Mesenchymal stem cell (in vitro differentiated cells and primary cell): ENCODE measurements at places on chromosomes 11 and 22.

GRCh38 chr22:40694411-40694810 lies 15.1 kb downstream of the MCHR1 start:
- DNase-seq: no peak
- no peak overlapping the region for H3K4me3 ChIP-seq
- H3K4me1 ChIP-seq: no peaks in the 10 kb centered on the region
- no peaks in the 10 kb centered on the region for H3K36me3 ChIP-seq
- H3K27ac ChIP-seq: no peak overlapping the region
- H3K27me3 ChIP-seq: peaks cover 18% of the 10 kb centered on the region

- no peaks in the 10 kb centered on the region for H3K36me3 ChIP-seq
- no peak overlapping the region for H3K27ac ChIP-seq
- H3K27me3 ChIP-seq: peaks cover 66% of the 10 kb centered on the region
- no peak overlapping the region for H3K4me3 ChIP-seq
- DNase-seq: no peak
- no peaks in the 10 kb centered on the region for H3K4me1 ChIP-seq
Measured at GRCh38 chr22:44578516-44579230, 80.6 kb upstream of the RTL6 start.

- no peak overlapping the region for H3K4me3 ChIP-seq
- no peaks in the 10 kb centered on the region for H3K27me3 ChIP-seq
- no peak overlapping the region for H3K27ac ChIP-seq
- no peaks in the 10 kb centered on the region for H3K4me1 ChIP-seq
- H3K36me3 ChIP-seq: peaks cover 82% of the 10 kb centered on the region
- no peak for DNase-seq
Measured at GRCh38 chr11:67213178-67213621, 53.1 kb upstream of the GRK2 start.

GRCh38 chr11:66190786-66191185 lies 77.7 kb upstream of the RAB1B start:
- no peaks in the 10 kb centered on the region for H3K27me3 ChIP-seq
- no peak overlapping the region for H3K4me3 ChIP-seq
- no peak overlapping the region for H3K27ac ChIP-seq
- peaks cover 7% of the 10 kb centered on the region for H3K36me3 ChIP-seq

GRCh38 chr11:67400942-67401494 lies 640 bp downstream of the PPP1CA start:
- H3K36me3 ChIP-seq: peaks cover 44% of the 10 kb centered on the region
- peaks cover 31% of the 10 kb centered on the region for H3K4me1 ChIP-seq
- peak overlapping the region; percentile 89 for H3K4me3 ChIP-seq

GRCh38 chr11:69475866-69476471 lies 5.5 kb upstream of the LINC01488 start:
- no peak for DNase-seq
- H3K4me1 ChIP-seq: peaks cover 2% of the 10 kb centered on the region
- peaks cover 24% of the 10 kb centered on the region for H3K27me3 ChIP-seq
- H3K4me3 ChIP-seq: no peak overlapping the region
- H3K27ac ChIP-seq: no peak overlapping the region
- H3K36me3 ChIP-seq: no peaks in the 10 kb centered on the region

DNA sequence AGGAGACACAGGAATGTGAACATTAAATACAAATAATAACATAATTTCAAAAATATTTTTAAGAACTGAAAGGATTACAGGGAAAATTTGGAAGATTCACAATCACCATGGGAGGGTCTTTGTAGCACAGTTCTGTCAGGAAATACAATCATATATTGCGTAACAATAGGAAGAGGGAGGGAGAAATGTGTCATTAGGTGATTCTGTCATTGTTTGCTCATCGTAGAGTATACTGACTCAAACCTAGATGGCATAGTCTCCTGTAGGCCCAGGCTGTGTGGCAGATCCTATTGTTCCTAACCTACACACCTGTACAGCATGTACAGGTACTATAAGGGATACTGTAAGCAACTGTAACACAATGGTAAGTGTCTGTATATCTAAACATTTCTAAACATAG lies 330.4 kb downstream of the BRD1 start:
- no peak overlapping the region for H3K27ac ChIP-seq
- H3K4me1 ChIP-seq: no peaks in the 10 kb centered on the region
- H3K4me3 ChIP-seq: no peak overlapping the region

DNA sequence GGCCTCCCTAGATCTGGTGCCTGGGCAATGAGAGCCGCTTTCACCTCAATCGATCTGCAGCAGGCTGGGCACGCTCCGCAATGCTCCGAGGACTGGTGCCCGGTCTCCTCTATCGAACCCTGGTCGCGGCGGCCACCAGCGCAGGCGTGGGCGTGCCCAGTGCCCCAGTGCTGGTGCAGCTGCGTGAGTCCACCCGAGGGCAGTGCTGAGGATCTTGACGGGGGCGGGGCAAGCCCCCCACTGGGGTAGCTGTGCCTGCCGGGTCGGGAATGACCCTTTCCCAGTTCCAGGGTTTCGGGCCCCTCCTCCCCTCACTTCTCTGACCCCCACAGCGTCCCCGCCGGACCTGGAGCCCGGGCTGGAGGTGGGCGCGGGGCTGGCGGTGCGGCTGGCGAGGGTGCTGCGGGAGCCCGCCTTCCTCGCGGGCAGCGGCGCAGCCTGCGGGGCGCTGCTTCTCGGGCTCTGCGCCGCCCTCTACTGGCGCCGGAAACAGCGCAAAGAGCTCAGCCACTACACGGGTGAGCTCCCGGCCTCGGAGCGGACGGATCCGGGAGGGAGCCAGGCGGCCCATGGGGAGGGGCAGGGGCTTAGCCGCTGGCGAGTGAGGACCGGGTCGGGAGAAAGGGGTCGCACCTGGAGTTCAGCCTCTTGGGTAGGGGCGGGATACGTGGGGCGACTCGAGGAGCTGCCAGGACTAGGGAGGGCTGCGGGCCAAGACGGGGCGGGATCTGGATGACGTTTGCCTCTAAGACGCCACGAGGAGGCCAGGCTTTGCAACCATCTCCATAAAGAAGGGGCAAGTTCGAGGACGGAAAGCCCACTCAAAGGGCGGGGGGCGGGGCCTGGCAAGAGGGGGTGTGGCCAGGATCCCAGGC lies 10.9 kb downstream of the ROBO3 start:
- H3K27me3 ChIP-seq: peaks cover 40% of the 10 kb centered on the region
- H3K4me1 ChIP-seq: peaks cover 14% of the 10 kb centered on the region
- H3K4me3 ChIP-seq: peak overlapping the region; percentile 78
- peak overlapping the region; percentile 92 for H3K27ac ChIP-seq
- DNase-seq: peak; percentile 96

- no peak overlapping the region for H3K4me3 ChIP-seq
- H3K27me3 ChIP-seq: no peaks in the 10 kb centered on the region
- DNase-seq: peak; percentile 35
- no peak overlapping the region for H3K27ac ChIP-seq
Measured at GRCh38 chr11:36071917-36072500, 128.1 kb downstream of the LDLRAD3 start.

DNA sequence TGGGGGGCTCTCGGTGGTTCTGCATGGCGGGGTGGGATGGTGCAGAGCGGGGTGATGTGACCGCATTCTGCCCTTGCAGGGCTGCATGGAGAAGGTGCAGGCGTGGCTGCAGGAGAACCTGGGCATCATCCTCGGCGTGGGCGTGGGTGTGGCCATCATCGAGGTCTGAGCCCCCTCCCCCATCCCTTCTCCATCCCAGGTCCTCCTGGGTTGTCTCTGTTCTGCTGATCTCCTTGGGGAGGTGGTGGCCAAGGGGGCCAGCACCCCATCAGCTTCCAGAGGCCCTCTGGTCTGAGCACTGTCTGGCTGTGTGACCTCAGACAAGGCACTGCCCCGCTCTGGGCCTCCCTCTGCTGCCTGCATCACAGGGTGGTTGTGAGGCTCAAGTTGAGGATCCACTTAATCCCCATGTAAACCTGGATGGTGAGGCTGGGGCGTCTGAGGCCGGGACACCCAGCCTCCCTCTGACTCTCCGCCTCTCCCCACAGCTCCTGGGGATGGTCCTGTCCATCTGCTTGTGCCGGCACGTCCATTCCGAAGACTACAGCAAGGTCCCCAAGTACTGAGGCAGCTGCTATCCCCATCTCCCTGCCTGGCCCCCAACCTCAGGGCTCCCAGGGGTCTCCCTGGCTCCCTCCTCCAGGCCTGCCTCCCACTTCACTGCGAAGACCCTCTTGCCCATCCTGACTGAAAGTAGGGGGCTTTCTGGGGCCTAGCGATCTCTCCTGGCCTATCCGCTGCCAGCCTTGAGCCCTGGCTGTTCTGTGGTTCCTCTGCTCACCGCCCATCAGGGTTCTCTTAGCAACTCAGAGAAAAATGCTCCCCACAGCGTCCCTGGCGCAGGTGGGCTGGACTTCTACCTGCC lies 53.3 kb downstream of the CD82 start:
- H3K4me1 ChIP-seq: peaks cover 22% of the 10 kb centered on the region
- H3K27me3 ChIP-seq: peaks cover 18% of the 10 kb centered on the region
- H3K36me3 ChIP-seq: peaks cover 84% of the 10 kb centered on the region

GRCh38 chr11:45523760-45524159 lies 141.7 kb downstream of the CHST1 start:
- peaks cover 11% of the 10 kb centered on the region for H3K27me3 ChIP-seq
- H3K27ac ChIP-seq: no peak overlapping the region
- no peak for DNase-seq
- no peaks in the 10 kb centered on the region for H3K4me1 ChIP-seq

- DNase-seq: peak; percentile 61
- H3K4me1 ChIP-seq: no peaks in the 10 kb centered on the region
- H3K36me3 ChIP-seq: no peaks in the 10 kb centered on the region
- H3K4me3 ChIP-seq: no peak overlapping the region
- H3K27me3 ChIP-seq: peaks cover 5% of the 10 kb centered on the region
Measured at GRCh38 chr11:15006139-15006759, 34.1 kb upstream of the CALCA start.

DNA sequence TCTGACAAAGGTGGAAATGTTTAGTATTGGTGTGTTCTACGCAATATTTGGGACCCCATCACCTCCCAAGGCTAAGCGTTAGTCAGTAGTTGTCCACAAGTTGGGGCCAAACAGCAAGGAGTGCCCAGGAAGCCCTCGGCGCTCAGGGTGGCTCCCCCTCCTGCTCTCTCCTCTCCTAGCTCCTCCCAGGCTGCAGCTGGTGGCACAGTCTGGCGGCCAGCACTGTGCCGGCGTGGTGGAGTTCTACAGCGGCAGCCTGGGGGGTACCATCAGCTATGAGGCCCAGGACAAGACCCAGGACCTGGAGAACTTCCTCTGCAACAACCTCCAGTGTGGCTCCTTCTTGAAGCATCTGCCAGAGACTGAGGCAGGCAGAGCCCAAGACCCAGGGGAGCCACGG lies 16.8 kb downstream of the CD5 start:
- no peak overlapping the region for H3K27ac ChIP-seq
- peaks cover 32% of the 10 kb centered on the region for H3K27me3 ChIP-seq
- H3K4me1 ChIP-seq: peaks cover 2% of the 10 kb centered on the region
- DNase-seq: no peak

DNA sequence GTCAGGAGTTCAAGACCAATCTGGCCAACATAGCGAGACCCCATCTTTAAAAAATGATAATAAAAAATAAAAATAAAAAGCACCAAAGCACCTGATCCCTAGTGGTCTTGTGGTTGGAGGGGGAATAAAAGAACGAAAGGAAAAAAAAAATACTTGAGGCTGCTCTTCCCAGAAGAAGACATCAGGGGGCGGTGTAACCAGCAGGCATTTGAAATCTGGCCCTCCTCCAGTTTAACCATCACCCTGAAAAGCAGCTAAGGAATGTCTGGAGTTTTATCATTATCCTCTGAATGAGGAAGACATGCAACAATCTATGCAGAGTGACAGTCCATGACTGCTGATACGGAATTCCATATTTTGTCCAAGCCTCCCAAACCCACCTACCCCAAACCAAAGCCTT lies 5.6 kb upstream of the KCTD17 start:
- no peaks in the 10 kb centered on the region for H3K36me3 ChIP-seq
- H3K4me1 ChIP-seq: peaks cover 20% of the 10 kb centered on the region
- H3K4me3 ChIP-seq: no peak overlapping the region
- DNase-seq: peak; percentile 42

- no peaks in the 10 kb centered on the region for H3K36me3 ChIP-seq
- H3K4me1 ChIP-seq: peaks cover 9% of the 10 kb centered on the region
- no peak overlapping the region for H3K4me3 ChIP-seq
- no peaks in the 10 kb centered on the region for H3K27me3 ChIP-seq
- no peak overlapping the region for H3K27ac ChIP-seq
- no peak for DNase-seq
Measured at GRCh38 chr11:34633990-34634693, 13.2 kb downstream of the EHF start.

- H3K4me1 ChIP-seq: peaks cover 2% of the 10 kb centered on the region
- peaks cover 22% of the 10 kb centered on the region for H3K27me3 ChIP-seq
- no peak overlapping the region for H3K27ac ChIP-seq
- no peaks in the 10 kb centered on the region for H3K36me3 ChIP-seq
- DNase-seq: peak; percentile 68
- H3K4me3 ChIP-seq: no peak overlapping the region
Measured at GRCh38 chr11:72483412-72484186, 49.3 kb upstream of the CLPB start.

DNA sequence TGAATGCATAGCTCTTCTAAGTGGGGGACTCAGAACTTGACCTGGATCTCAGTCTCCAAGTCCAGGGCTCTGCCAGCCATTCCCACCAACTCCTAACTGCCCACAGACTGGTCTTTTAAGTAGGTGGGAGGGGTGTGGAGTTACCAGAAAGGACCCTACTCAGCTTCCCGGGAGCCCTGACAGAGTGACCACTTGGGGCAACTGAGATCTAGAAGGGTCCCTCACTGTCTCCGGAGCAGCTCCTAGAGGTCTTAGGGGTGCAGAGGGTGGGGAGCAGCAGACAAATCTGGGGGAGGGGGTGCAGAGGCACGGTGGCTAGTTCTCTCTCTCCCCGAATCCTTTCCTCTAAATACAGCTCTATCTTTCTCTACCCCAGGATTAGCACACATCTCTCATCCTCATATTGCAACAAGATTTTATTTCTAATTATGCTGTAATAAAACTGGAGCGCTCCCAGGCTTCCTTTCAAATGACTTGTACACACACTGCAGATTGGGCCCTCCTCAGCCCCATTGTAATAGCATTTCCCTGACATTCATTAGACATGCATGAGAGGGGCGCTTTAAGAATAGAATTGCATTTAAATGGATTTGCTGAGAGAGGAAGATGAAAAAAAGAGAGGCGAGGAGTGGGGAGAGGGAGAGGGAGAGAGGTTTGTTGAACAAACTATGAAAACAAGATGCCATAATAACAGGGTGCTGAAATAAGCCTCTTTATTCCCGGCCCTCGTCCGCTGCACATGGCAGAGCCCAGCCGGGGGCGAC lies 219.0 kb downstream of the CEP164 start:
- no peaks in the 10 kb centered on the region for H3K36me3 ChIP-seq
- peaks cover 3% of the 10 kb centered on the region for H3K4me1 ChIP-seq
- H3K4me3 ChIP-seq: no peak overlapping the region
- no peak for DNase-seq
- H3K27ac ChIP-seq: no peak overlapping the region
- H3K27me3 ChIP-seq: peaks cover 81% of the 10 kb centered on the region

DNA sequence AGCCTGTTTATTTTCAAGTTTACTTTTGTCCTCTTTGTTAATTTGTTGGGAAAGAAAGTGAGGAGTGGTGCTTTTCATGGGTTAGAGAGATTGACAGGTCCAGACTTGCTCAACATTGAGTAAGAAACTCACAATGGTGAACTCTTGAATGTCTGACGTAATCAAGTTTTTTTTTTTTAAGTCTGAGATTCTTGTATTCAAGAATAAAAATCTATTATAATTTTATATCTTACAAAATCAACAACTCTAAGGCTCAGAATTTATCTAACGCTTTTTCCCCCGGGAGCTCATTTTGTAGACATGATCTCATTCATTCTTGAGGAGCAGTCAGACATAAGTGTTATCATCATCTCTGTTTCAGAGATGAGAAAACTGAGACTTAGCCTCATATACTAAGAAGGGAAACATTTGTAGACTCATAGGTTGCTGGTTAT lies 39.1 kb upstream of the SPTBN2 start:
- H3K4me1 ChIP-seq: peaks cover 2% of the 10 kb centered on the region
- H3K27me3 ChIP-seq: no peaks in the 10 kb centered on the region

GRCh38 chr11:25453471-25453870 lies 878.5 kb upstream of the ANO3 start:
- no peaks in the 10 kb centered on the region for H3K36me3 ChIP-seq
- H3K27ac ChIP-seq: no peak overlapping the region
- H3K27me3 ChIP-seq: no peaks in the 10 kb centered on the region
- no peak overlapping the region for H3K4me3 ChIP-seq
